ENCODE measurements at places on chromosomes 11 and 22.

DNA sequence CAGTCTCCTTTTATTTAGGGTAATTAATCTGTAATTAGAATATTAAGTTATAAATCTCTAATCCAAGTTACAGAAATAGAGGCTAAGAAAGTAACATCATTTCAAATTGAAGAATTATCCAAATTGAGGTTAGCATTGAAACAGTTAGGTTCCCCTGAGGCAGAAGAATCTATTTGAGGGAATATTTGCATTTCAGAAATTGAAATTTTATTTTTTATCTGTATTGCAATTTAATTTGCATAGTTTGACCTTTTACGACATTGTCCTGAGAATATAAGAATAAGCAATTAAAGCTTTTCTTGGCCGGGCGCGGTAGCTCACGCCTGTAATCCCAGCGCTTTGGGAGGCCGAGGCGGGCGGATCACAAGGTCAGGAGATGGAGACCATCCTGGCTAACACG, 27.6 kb downstream of the DDIAS start:
- no peak for DNase-seq

- peak; percentile 55 for DNase-seq
These were observed 5.3 kb upstream of the JAML start for GRCh38 chr11:118230088-118230487.

GRCh38 chr22:32144496-32145274, 14.4 kb downstream of the C22orf42 start:
- DNase-seq: no peak

GRCh38 chr22:32411402-32411801, 645 bp downstream of the RTCB start:
- DNase-seq: no peak

GRCh38 chr22:39570665-39571064, at the start of gene CACNA1I:
Gene CACNA1I, plus strand, starts transcription at chr22:39570753. Its CDS starts 0 bp downstream, at chr22:39570753.
- no peak for DNase-seq
